ENCODE measurements at places on chromosomes 2 and 18. TPM values are rescaled to one million over a fixed set of nuclear protein-coding genes. Genes with fewer than 3 reads are reported as not detected.

The TMEM37 gene
- not detected for total RNA-seq

The SKA1 gene
- total RNA-seq, result 32.2 TPM

The ABCG5 gene
- not detected for total RNA-seq

The PLGLB1 gene
- total RNA-seq, result 1.3 TPM

The C2orf66 gene
- not detected for total RNA-seq

- no peaks in the 10 kb centered on the region for H3K36me3 ChIP-seq
- H3K4me1 ChIP-seq, result peaks cover 1% of the 10 kb centered on the region
- no peak for DNase-seq
- H3K27ac ChIP-seq, result no peak overlapping the region
- no peaks in the 10 kb centered on the region for H3K27me3 ChIP-seq
- no peak overlapping the region for H3K4me3 ChIP-seq
Measured at GRCh38 chr2:68865108-68865507, 6.1 kb downstream of the BMP10 start.

DNA sequence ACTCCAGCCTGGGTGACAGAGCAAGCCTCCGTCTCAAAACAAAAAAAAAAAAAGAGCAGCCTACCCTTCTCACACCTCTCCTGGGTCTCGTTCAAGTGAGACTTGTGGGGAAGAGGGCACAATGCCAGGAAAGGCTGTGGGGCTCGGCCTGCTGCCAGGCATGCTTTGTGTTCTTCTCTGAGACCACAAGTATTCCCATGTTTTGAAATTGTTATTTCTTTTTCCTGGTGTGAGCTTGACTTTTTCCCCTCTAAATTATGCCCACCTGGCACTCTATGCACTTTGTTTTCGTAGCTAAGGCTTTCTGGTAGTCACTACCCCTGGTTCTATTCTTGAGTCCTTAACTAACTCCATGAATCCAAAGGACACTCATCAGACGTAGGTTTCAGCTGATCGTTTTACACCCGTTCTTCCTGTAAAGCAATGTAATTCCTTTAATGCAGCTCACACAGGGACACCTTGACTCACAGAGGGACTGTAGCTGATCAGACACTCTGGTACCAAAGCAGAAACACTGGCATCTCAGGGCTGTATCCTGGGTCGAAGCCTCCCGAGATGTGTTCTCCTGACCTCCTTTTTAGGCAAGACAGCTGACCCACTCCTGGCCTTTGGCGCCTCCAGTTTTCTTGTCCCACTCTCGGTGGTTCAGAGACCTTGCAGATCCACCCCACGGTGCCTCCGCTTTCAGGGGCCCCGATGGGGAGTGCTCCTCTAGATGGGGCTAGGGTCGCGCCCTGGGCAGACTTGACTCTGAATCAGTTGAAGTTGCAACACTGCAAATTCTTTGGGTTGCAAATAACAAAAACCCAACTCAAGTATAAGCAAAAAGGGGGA lies 193.3 kb upstream of the AGAP1 start:
- H3K27ac ChIP-seq, result no peak overlapping the region
- H3K4me3 ChIP-seq, result no peak overlapping the region
- H3K4me1 ChIP-seq, result no peaks in the 10 kb centered on the region
- DNase-seq, result no peak
- H3K36me3 ChIP-seq, result no peaks in the 10 kb centered on the region
- peaks cover 27% of the 10 kb centered on the region for H3K27me3 ChIP-seq

GRCh38 chr2:129761569-129762021 lies 217.9 kb upstream of the RAB6C start:
- H3K4me1 ChIP-seq, result no peaks in the 10 kb centered on the region
- H3K4me3 ChIP-seq, result no peak overlapping the region
- H3K36me3 ChIP-seq, result no peaks in the 10 kb centered on the region
- H3K27me3 ChIP-seq, result no peaks in the 10 kb centered on the region

DNA sequence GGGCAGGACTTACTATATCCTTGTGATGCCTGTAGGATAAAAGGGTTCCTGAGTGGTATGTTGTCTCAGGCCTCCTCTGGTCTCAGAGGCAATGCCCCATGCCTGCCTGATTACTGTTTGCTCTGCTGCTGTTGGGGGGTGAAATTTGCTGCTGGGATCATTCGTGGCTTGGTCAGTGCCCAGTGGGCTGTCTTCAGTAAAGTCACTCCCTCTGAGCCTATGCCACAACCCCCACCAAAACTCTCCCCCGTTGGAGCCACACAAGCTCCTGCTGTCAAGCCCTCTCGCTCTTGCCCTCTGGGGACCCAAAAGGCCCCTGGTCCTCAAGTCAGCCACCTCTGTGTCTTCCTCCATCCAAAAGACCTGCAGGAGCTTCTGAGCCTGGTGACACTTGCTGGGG lies 38.6 kb upstream of the TGIF1 start:
- no peak overlapping the region for H3K4me3 ChIP-seq
- no peak for DNase-seq
- H3K27ac ChIP-seq, result no peak overlapping the region
- H3K4me1 ChIP-seq, result peaks cover 15% of the 10 kb centered on the region
- no peaks in the 10 kb centered on the region for H3K36me3 ChIP-seq

- H3K36me3 ChIP-seq, result no peaks in the 10 kb centered on the region
- H3K4me1 ChIP-seq, result no peaks in the 10 kb centered on the region
- DNase-seq, result no peak
- no peak overlapping the region for H3K4me3 ChIP-seq
Measured at GRCh38 chr18:42437646-42438045, 482.6 kb downstream of the PIK3C3 start.

GRCh38 chr18:42268798-42269197 lies 313.8 kb downstream of the PIK3C3 start:
- no peak overlapping the region for H3K27ac ChIP-seq
- no peaks in the 10 kb centered on the region for H3K36me3 ChIP-seq
- no peak for DNase-seq
- no peaks in the 10 kb centered on the region for H3K4me1 ChIP-seq
- H3K27me3 ChIP-seq, result no peaks in the 10 kb centered on the region

GRCh38 chr18:9696701-9697100 lies 11.4 kb upstream of the RAB31 start:
- no peak overlapping the region for H3K4me3 ChIP-seq
- no peaks in the 10 kb centered on the region for H3K36me3 ChIP-seq
- H3K4me1 ChIP-seq, result no peaks in the 10 kb centered on the region
- no peak for DNase-seq

- no peaks in the 10 kb centered on the region for H3K4me1 ChIP-seq
- DNase-seq, result no peak
- no peak overlapping the region for H3K27ac ChIP-seq
- peaks cover 6% of the 10 kb centered on the region for H3K27me3 ChIP-seq
Measured at GRCh38 chr2:9311488-9311887, 104.9 kb downstream of the ASAP2 start.

GRCh38 chr18:53796040-53796729 lies 428.3 kb downstream of the MBD2 start:
- DNase-seq, result peak; percentile 8
- no peaks in the 10 kb centered on the region for H3K4me1 ChIP-seq
- H3K36me3 ChIP-seq, result no peaks in the 10 kb centered on the region
- peak overlapping the region; percentile 21 for H3K27ac ChIP-seq

DNA sequence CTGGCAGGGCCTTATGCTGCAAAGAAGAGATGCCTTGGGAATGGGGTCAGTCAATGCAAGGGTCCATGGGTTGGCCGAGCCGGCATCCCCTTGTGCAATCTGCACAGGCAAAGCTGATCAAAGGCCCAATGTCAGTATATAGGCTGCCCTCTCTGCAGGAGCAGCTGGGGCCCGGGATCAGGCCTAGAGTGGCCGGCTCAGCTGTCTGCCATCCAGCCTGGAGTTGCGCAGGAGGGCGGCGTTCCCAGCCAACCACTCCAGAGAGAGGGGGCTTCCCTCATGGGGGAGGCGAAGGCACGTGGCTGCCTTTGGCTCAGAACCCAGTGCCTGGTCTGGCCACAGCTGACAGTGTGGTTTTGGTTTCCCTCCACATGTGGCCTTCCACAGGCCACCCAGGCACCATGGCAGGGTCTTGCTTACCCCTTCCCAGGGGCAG lies 3.9 kb downstream of the INPP5D start:
- peaks cover 59% of the 10 kb centered on the region for H3K4me1 ChIP-seq
- peak overlapping the region; percentile 97 for H3K27ac ChIP-seq
- H3K4me3 ChIP-seq, result peak overlapping the region; percentile 89
- DNase-seq, result no peak

- H3K36me3 ChIP-seq, result no peaks in the 10 kb centered on the region
- H3K27me3 ChIP-seq, result peaks cover 3% of the 10 kb centered on the region
- DNase-seq, result no peak
- H3K27ac ChIP-seq, result no peak overlapping the region
- H3K4me3 ChIP-seq, result no peak overlapping the region
Measured at GRCh38 chr18:47978141-47978540, 47.7 kb upstream of the SMAD2 start.

DNA sequence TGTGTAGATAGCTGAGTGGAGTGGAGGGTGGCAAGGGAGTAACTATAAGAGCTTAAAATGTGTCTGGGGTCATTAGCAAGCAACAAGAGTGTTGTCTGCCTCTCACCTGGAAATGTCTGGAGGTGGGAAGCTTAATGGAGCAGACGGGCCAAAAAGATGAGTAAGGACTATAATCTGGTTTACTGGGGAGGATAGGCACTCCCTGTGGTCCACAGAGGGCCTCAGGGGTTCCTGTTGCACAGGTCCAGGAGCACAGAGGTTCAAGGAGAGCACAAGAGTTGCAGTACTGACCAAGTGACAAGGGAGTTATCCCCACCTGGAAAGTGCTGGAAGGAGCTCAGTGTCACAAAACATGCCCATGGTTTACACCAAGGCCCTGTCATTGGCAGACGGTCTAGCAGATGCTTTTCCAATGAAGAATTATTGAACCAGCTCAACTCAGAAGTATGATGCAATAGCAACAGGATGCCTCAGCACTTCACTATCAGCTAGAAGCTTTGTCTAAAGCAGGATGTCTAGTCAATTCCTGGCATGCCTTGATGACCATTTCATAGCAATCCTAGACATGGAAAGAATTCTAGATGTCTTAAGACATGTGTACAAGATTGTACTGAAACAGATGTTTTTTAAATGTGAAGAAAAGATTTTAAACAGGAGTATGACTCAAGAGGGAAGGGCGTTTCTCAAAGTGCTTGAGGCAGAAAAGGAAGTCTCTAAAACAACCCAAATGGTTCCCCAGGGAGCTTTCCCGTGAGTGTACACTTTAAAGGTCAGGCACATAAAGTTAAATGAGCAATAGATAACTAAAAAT lies 62.9 kb upstream of the SERPINE2 start:
- no peaks in the 10 kb centered on the region for H3K36me3 ChIP-seq
- DNase-seq, result no peak
- H3K27ac ChIP-seq, result no peak overlapping the region
- peaks cover 4% of the 10 kb centered on the region for H3K4me1 ChIP-seq
- H3K27me3 ChIP-seq, result peaks cover 11% of the 10 kb centered on the region

- H3K4me3 ChIP-seq, result no peak overlapping the region
- H3K27ac ChIP-seq, result no peak overlapping the region
- no peaks in the 10 kb centered on the region for H3K4me1 ChIP-seq
- DNase-seq, result no peak
- no peaks in the 10 kb centered on the region for H3K36me3 ChIP-seq
- H3K27me3 ChIP-seq, result no peaks in the 10 kb centered on the region
Measured at GRCh38 chr2:194526121-194526520, 1130.9 kb upstream of the SLC39A10 start.

GRCh38 chr2:233460726-233461441 lies 105.7 kb downstream of the USP40 start:
- no peaks in the 10 kb centered on the region for H3K27me3 ChIP-seq
- no peak for DNase-seq
- H3K4me1 ChIP-seq, result no peaks in the 10 kb centered on the region
- peaks cover 36% of the 10 kb centered on the region for H3K36me3 ChIP-seq

DNA sequence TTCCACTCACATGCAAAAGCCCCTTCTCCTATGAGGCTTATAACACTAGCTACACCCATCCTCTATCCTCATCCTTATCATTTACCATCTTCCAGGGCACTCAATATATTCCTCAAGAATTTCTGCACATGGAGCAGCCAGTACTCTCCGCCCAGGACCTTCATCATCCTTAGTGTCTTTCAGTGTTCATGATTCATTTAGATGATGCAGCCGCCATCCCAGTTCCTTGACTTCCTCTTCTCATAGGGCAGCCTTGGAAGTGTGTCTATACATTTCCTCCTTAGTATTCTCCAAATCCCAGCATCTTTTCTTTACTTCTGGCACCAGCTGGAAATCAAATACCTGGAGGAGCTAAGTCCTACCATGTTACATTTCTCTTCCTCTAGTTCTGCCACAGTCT lies 3.0 kb upstream of the ITSN2 start:
- H3K36me3 ChIP-seq, result no peaks in the 10 kb centered on the region
- H3K27ac ChIP-seq, result no peak overlapping the region
- DNase-seq, result no peak
- H3K27me3 ChIP-seq, result no peaks in the 10 kb centered on the region
- H3K4me3 ChIP-seq, result no peak overlapping the region

DNA sequence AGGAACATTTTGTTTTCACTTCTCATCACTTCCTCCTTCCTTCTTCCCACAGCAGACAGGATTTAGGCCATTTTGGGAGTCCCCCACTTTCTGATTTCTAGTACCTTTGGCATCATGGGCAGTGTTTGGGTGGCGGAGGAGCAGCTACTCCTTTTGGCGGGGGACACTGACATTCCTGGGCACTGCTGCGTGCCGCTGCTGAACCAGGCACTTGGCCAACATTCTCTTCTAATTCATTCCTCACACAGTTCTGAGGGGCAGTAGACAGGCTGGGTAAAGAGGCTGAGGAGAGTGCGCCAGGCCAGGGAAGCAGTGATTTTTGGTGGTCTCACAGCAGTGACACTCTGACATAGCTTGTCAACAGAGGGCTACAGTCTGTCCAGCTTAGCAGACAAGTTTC lies 270.2 kb downstream of the LOXHD1 start:
- no peak overlapping the region for H3K4me3 ChIP-seq
- H3K36me3 ChIP-seq, result no peaks in the 10 kb centered on the region
- H3K4me1 ChIP-seq, result no peaks in the 10 kb centered on the region
- no peak overlapping the region for H3K27ac ChIP-seq
- no peaks in the 10 kb centered on the region for H3K27me3 ChIP-seq

- no peaks in the 10 kb centered on the region for H3K36me3 ChIP-seq
- H3K27ac ChIP-seq, result peak within 1 kb of the TSS; percentile 62
- H3K27me3 ChIP-seq, result peaks cover 51% of the 10 kb centered on the region
Measured at GRCh38 chr2:31138037-31138962, at the start of gene GALNT14. GALNT14 (minus strand) TSS chr2:31138440; CDS start chr2:31138086, 354 bp downstream.

DNA sequence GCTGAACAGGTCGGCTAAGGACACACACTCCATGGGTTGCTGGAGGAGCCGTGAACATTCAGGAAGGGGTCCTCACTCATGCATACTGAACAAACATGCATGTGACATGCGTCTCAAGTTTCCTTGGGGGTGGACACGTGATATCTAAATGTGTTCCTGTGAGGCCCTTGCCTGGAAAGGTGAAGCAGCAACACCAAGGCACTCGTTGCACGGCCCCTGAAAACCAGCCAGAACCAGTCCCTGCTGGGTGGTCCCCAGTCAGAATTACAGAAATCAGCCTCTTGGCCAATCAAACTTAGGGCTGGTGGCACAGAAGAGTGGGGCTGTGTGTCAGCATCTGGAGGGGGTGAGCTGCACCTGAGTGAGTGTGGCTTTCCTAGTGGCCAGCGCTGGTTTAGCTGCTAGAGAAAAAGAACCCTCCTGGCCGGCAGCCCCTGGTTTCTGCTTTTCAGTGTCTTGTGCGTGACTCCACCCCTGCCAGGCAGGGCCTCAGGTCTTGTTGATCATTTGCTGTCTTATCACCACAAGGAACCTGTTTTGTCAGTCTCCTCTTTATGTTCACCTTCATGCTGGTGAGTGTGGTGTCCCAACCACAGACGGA lies 3.2 kb upstream of the AQP12B start:
- no peak overlapping the region for H3K27ac ChIP-seq
- no peak for DNase-seq
- H3K4me3 ChIP-seq, result no peak overlapping the region
- peaks cover 2% of the 10 kb centered on the region for H3K4me1 ChIP-seq
- H3K36me3 ChIP-seq, result no peaks in the 10 kb centered on the region
- H3K27me3 ChIP-seq, result no peaks in the 10 kb centered on the region

Data from activated CD8-positive, alpha-beta T cell treated with anti-CD3 and anti-CD28 coated beads for 36 hours (primary cell).